ENCODE measurements at places on chromosomes 12 and 14. TPM values are rescaled to one million over a fixed set of nuclear protein-coding genes. Genes with fewer than 3 reads are reported as not detected.

LRRIQ1 gene
- 37.4 TPM for polyA plus RNA-seq

SLIRP gene
- polyA plus RNA-seq, result 95.0 TPM

DNA sequence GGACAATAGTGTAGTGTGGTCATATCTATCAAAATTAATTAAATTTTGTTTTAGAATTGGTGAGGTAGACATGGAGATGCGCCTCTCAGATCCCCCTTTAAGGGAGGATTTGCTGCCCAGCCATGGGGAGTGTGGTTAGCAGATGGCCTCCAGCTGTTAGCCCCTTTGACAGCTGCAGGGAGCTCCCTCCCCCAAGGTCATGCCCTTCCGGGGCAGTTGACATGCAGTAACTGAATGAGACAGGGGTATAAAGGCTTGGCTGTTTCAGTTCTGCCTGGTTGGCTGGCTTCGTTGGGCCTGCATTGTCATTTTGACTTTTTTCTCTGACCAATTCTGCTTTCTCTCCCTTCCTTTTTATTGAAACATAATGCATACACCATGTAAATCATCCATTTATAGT is 291.5 kb upstream of the SRRM4 start:
- peak; percentile 10 for DNase-seq

- DNase-seq, result no peak
Observed at GRCh38 chr12:27869567-27869966, 89.5 kb upstream of the MANSC4 start.

- DNase-seq, result no peak
Observed at GRCh38 chr12:118432812-118433545, 56.6 kb downstream of the SUDS3 start.

DNA sequence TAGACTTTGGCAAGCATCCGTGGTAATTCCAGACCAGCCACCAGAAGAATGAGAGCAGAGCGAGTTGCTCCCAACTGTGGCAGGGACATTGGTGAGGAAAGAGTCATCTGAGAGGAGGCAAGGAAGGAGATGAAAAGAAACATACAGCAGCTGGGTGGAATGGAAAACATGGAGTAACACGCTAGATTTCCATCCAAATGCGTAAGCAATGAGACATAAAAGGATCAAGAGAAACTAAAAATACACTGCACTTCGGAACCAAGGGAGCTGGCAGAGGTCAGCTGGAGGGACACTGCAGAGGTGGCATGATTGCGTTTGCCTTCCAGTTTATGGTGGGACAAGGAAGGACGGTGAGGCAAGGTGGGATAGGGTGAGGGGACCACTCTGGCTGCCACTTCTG is 82.9 kb downstream of the DDX51 start:
- no peak for DNase-seq

DNA sequence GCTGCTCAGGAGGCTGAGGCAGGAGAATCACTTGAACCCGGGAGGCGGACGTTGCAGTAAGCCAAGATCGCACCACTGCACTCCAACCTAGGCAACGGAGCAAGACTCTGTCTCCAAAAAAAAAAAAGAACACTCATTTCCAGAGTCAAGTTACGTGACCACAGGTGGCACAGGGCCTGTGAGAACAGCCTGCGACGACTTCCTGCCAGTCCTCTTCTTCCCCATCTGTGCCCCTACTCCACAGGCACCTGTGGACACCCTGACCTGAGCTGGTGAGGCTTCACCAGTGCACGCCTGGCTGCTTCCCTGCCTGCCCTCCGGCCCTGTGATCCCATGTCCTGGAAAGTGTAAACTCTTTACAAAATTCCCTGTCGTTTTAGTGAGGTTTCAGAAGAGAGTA is 77.7 kb downstream of the PPP2R5C start:
- no peak for DNase-seq

DNA sequence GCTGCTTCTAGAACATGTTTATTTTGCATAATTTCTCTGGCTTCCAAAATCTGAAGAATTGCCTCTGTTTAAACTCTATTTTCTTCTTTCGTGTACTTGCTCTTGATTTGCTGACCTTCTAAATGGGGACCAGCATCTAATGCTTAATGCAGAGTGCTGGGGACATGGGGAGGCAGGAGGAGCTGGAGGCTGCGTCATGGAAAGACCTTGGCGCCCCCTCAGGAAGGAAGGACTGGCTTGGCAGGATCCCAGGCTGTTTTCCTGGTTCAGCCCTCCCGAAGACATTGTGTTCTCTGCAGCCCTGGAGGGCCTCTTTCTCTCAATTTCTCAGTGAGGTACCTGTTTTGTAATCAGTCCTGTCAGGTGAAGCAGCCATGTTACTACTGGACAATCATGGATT is 5.5 kb downstream of the PRKCH start:
- DNase-seq, result no peak

- no peak for DNase-seq
Observed at GRCh38 chr12:54716261-54716660, 68.1 kb upstream of the DCD start.

KRT80 gene
- polyA plus RNA-seq, result 0.80 TPM

RAD51AP1 gene
- polyA plus RNA-seq, result 44.4 TPM

ZBTB25 gene
- 14.6 TPM for polyA plus RNA-seq

DNA sequence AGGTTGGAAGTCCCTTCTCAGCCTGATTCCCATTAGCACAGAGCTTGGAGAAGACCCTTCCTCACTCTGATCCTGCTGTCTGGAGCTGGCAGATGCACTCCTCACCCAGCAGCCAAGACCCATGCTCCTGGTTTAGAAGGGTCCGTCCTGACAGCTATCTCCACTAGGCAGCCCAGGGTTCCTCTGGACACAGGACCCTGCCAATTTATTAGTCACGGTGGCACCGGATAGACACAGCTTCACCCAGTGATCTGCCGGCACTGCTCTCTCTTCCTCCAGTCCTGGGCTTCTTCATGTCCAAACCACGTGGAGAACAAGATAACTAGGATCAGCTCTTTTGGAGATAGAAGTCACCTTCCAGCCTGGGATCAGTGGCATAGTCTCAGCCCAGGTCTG is 26.2 kb upstream of the TCL1B start:
- no peak for DNase-seq

Measured in left kidney (tissue), 8 donors.